ENCODE measurements at places on chromosomes 16 and 17. TPM values are rescaled to one million over a fixed set of nuclear protein-coding genes. Genes with fewer than 3 reads are reported as not detected.

The MYH3 gene
- 3.6 TPM for total RNA-seq

The RAB11FIP4 gene
- 28.1 TPM for total RNA-seq

The B4GALNT2 gene
- 0.33 TPM for total RNA-seq

The KRTAP9-9 gene
- not detected for total RNA-seq

The TBC1D26 gene
- total RNA-seq = not detected

The HSPB9 gene
- total RNA-seq = not detected

DNA sequence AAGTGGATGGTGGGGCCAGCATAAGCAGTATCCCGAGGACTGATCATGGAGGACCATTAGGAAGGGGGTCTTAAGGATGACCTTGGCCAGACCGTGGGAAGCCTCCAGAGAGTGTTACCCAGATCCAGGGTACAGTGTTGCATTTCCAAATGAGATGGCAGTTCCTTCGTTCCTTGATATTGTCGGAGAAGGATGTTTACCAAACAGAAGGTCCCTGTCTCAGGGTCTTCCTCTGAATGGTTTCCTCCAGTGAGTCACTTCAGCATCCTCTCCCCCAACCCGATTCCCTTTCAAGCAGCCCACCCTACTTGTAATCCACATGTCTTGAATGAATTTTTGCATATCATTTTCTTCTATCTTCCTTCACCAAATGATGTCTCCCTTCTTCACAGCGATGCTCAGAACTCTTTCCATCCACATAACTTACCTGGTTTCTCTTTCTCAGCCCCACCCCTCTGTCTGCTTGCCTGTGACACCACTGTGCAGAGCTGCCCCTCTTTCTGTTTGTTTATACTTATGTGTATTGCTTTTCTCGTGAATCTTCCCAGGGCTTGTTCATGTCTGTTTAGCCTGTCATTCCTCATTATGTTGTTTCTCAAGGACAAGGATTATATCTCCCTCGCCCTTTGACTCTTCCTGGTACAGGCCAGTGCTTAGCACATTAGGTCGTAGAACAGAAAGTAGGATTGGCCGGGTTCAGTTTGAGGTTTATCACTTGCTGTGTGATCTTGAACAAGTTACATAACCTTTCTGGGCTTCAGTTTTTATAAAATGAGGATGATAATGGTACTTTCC is 5.7 kb downstream of the GOSR2 start:
- no peak for DNase-seq

- no peak for DNase-seq
Observed at GRCh38 chr16:78969721-78970120, 630.8 kb downstream of the MAF start.

GRCh38 chr17:71118039-71118438 is 948.7 kb downstream of the KCNJ2 start:
- DNase-seq = peak; percentile 13

- DNase-seq = no peak
Observed at GRCh38 chr17:47852113-47852949, 1.4 kb upstream of the SP6 start.

DNA sequence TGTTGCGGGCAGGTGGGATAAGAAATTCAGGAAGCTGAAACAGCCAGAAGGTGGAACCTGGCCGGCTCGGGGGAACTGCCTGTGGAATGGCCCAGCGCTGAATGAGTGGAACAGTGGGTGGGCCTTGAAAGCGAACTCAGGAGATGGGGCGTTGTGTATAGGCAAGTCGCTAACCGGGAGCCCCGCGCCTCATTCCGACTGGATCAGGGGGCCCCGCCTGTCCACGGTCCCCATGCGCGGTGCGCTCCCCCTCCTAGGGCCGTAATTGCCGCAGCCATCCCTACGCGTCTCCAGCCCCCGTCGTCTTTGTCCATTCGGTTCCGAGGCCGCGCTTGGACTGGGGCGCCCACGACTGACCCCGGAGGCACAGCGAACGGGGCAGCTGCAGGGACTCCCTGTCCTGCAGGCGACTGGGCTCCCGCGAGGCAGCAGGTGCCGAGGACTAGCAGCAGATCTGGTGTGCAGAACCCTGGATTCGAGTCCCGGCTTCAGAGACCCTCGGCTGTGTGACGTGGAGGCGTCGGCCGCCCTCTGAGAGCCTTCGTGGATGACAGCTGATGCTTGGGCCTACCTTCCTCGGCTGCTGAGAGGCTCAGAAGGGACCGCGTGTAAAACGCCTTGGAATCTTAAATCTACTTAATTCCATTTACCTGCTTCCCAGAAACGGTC is 10.9 kb upstream of the CA4 start:
- DNase-seq = no peak

- DNase-seq = no peak
Observed at GRCh38 chr16:75342308-75342811, 90.9 kb upstream of the BCAR1 start.

GRCh38 chr16:66135421-66135831 is 231.1 kb upstream of the CDH5 start:
- peak; percentile 37 for DNase-seq

DNA sequence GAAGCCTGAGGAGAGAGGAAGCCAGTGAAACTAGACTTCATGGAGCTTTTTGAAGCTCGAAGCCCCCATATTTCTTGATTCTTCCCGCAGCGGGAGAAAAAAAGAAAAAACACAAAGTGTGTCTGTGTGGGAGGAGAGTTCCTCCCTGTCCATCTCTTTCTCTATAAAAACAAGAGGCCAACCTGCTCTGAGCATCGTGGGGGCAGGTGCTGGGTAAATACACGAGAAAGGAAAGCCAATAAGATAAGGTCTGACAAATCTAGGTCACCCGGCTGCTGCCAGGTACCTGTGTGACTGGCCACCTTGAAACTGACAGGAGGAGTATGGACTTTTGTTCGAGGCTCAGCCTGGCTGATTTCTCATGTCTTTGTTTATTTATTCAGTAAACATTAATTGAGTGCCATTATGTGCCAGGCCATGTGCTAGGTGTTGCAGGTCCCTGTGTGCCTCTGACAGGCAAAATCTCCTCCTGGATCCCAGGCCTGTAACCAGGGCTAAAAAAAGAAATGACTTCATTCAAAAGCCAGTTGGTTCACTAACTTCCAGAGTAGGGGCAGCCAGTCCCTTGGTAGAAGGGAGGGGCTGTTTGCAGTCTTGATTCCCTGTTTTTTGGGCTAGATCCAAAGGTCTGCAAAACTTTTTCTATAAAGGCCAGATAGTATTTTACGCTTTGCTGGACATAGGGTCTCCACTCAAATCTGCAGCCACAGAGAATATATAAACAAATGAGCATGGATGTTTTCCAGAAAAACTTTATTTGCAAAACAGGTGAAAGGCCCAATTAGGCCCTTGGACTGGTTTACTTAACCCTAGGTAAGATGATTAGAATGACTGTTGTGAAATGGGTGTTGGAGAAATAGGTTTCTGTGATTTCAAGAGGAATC is 35.6 kb downstream of the YPEL2 start:
- peak; percentile 81 for DNase-seq

- no peak for DNase-seq
Observed at GRCh38 chr17:68560966-68561720, 40.0 kb downstream of the FAM20A start.

DNA sequence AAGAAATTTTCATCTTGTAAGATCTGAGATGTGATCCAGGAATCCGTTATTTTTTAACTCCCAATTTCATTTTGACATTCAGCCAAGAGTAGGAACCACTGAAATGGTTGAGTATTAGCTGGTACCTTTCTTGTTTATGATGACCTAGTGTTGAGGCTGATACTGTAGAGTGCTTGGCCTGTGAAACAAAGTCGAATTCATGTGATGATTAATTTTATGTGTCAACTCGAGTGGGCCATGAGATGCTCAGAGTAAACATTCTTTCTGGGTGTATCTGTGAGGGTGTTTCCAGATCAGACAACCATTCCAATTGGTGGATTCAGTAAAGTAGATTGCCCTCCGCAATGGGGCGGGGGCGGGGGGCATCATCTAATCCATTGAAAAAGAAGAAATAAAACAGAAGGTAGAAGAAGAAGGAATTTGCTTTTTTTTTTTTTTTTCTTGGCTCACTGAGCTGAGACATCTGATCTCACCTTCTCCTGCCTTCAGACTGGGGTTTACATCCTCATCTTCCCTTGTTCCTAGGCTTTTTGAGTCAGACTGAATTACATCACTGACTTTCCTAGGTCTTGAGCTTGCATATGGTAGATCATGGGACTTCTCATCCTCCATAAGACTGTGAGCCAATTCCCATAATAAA is 264.6 kb upstream of the KCNJ16 start:
- no peak for DNase-seq

DNA sequence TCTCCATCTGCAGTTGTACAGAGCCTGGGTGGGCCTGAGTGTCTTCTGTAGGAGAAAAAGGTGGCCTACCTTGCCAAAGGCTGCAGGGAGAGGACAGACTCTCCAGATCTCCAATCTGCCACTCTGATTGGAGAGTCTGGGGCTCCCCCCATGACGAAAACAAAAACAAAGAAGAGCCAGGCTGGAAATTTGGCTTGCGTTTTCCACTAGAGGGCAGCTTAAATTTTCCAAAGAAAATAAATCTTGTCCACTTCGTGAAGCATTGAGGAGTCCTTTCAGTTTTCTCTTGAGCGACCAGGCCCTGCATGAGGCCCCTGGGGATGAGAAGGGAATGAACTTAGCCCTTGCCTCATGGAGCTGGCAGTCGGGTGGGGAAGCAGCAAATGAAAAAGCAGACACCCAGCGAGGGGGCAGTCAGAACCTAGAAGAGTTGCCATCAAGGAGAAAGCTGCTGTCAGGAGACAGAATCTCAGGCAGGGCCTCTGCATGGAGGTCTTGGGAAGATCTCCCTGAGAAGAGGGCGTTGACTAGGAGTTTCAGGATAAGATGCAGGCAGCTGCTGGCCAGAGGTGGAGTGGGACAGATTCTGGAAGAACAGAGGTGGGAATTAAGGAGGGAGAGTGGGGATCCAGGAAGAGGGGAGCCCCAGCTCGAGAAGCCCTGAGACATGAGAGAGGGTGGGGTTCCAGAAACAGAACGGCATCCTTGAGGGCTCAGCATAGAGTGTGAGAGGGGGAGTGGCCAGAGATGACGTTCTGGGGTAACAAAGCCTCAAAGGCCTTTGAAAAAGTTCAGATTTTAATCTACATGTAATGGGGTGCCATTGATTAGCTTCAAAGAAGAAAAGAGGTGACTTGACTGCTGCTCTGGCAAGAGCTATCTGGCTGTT is 8.4 kb upstream of the SHCBP1 start:
- no peak for DNase-seq

GRCh38 chr17:42225646-42226045 is 31.4 kb upstream of the GHDC start:
- DNase-seq = no peak

DNA sequence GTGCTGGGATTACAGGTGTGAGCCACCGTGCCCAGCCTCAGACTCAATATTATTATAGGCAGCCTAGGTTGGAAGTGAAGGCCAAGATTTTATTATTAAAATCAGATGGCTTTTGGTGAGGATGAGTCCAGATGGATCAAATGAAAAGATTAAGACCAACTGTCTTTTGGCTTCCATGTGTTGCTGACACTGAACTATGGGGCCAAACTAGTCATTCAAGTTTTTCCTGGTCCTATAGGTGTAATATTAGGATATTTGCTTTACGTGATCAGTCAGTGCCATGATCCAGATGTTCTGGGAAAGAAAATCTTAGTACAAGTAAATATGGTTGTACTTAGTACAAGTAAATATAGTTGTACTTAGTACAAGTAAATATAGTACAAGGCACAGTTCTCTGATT is 140.6 kb downstream of the MAP2K6 start:
- no peak for DNase-seq
